ENCODE measurements at places on chromosomes 7 and 10. TPM values are rescaled to one million over a fixed set of nuclear protein-coding genes. Genes with fewer than 3 reads are reported as not detected.

The TBX20 gene
- total RNA-seq, result 39.8 TPM

The PRR15 gene
- total RNA-seq, result 112 TPM

The AKR1D1 gene
- not detected for total RNA-seq

The PTN gene
- total RNA-seq, result 7.4 TPM

The HTR5A gene
- not detected for total RNA-seq

The HYAL4 gene
- not detected for total RNA-seq

The CPA2 gene
- not detected for total RNA-seq

The JAZF1 gene
- 10.6 TPM for total RNA-seq

The LIPN gene
- total RNA-seq, result not detected

The RAPGEF5 gene
- 0.85 TPM for total RNA-seq

The PIK3CG gene
- not detected for total RNA-seq

The MPP7 gene
- total RNA-seq, result not detected

The NAMPT gene
- 126 TPM for total RNA-seq

The TMEM130 gene
- total RNA-seq, result under 0.01 TPM

The CHCHD3 gene
- total RNA-seq, result 52.7 TPM

The MBL2 gene
- total RNA-seq, result not detected

The PON3 gene
- 4.0 TPM for total RNA-seq

The PALD1 gene
- total RNA-seq, result 3.7 TPM

The SFTPA1 gene
- not detected for total RNA-seq

The NOS3 gene
- 2.9 TPM for total RNA-seq

The FAM241B gene
- not detected for total RNA-seq

The CALCR gene
- not detected for total RNA-seq
